Neural crest cell (in vitro differentiated cells): ENCODE measurements at places on chromosomes 5 and 9. TPM values are rescaled to one million over a fixed set of nuclear protein-coding genes. Genes with fewer than 3 reads are reported as not detected.
A peak's percentile ranks its signal among the peaks of the same experiment; 100 is the strongest.

FCHO2 gene
- total RNA-seq: 11.1 and 14.6 TPM in 2 replicates

CREBRF gene
- 4.6 and 5.2 TPM in 2 replicates for total RNA-seq

DNA sequence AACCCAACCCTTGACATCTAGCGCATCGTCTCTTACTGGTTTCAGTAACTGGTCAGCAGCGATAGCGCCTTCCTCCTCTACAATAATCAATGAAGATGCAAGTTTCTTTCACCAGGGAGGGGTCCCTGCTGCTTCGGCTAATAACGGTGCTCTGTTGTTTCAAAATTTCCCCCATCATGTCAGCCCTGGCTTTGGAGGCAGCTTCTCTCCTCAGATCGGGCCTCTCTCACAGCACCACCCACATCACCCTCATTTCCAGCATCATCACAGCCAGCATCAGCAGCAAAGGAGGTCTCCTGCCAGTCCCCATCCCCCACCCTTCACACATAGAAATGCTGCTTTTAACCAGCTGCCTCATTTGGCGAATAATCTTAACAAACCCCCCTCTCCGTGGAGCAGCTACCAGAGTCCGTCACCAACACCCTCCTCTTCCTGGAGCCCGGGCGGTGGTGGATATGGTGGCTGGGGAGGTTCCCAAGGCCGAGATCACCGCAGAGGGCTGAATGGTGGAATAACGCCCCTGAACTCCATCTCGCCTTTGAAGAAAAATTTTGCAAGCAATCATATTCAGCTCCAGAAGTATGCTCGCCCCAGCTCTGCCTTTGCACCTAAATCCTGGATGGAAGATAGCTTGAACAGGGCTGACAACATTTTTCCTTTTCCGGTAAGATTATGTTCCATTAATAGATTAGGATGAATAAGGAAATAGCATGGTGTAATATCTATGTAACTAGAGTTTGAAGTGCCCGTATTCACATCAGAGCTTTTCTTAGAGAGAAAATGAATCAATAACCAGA is 2.2 kb downstream of the CPEB4 start:
- no peak for DNase-seq

DNA sequence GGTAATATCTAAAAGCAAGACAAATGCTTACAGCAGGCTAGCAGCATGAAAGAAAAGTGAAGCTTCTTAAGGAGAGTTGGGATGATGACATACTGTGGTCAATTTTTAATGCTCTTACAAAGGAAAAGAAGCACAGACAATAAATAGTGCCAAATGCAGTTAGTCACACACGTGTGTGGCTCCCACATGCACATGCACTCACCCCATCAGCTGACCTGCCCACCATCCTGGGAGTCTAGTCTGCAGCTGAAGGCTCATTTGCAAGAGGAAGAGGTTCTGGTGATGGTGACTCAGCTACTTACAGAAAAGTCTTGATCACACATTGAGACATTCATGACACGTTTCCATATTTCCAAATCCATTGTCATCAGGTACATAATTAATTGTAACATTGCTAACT is 129.3 kb downstream of the MRPL36 start:
- no peak for DNase-seq

DNA sequence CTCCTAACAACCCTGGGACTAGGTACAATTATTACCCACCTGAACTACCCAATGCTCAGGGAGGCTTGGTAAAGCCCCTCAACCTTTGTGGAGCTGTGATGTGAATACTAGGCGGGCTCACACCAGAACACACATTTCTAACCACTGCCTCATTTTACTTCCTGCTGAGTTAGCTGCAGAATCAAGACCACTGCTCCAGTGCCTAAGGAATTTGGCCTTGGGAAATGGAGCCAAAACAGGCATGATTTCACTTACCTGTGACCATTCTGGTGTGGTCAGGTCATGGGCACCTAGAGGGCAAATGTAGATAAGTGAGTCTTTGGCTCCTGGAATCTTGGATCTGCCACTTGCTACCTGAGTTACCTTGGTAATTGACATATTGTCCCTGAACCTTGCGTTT is 5.2 kb downstream of the WWC1 start:
- no peak for DNase-seq

GRCh38 chr5:1246711-1247431 is 21.7 kb downstream of the SLC6A18 start:
- DNase-seq: peak; percentile 69

- no peak for DNase-seq
Observed at GRCh38 chr5:132008163-132008473, 3.3 kb downstream of the ACSL6 start.

DNA sequence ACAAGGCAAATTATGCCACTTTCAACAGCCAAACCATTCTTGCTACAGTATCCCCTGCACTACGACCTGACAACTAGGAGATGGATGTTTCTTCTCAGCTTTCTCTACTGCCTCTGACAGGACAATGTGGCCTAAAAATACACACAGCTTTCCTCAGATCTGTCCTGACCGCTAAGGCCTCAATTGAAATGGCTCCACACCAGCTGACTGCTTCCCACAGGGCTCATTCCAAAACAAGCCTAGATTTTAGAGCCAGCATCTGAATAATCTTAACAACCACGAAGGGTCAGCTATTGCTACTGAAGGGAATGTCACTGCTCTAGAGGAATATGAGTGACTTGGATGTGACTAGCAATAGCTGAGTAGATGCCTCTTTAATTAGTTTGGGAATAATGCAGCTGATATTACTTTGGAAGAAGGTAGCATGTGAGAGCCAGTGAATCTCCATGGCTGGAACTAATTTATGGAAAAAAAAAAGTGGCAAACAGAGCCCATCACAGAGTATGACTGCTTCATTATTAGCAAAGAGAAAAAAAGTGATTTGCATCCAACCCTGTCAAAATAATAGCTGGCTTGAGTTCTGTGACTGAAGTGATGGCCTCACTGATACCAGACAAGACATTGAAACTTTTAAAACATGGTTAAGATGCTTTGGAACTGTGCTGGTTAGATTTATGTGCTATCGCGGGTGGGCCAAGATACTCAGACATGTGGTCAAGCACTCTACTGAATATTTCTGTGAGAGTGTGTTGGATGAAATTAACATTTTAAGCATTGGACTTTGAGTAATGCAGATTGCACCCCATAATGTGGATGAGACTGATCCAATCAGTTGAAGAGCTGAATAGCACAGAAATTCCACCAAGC is 450.2 kb downstream of the NR2F1-AS1 start:
- DNase-seq: no peak

DNA sequence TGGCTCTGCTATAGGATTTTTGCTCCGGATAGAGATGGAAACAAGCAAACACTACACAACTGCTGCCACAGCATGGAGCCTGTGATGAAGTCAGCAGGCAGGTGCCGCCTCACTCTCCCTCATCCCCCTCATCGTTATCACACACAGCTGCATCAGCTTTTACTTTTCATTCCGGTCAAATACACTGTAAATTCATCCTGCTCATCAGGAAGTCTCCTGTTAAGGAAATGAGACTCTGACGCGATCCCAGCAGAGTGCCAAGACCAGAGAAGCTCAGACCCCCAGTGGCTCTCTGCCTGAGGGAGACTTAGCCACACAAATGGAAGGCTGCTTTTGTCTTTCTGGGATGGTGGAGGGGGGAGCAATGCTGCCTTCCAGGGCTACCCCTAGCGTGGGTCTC is 270.2 kb downstream of the ELAVL2 start:
- no peak for DNase-seq

DNA sequence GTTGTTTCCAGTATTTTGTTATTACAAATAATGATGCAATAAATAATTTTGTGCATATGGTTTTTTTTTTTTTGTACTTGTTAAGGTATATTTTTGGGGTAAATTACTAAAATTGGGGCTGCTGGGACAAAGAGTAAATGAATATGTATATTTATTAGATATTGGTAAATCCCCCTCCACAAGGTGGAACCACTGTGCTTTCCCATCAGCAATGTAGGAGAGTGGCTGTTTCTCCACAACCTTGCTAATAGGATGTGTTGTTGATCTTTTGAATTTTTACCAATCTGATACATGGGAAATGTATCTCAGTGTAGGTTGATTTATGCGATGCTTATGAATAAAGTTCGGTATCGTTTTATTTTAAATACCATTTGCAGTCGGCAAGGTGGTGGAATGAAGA is 118.1 kb downstream of the TRPM3 start:
- no peak for DNase-seq
